Left cardiac atrium (tissue), 4 donors: ENCODE measurements at places on chromosomes 2 and 18.

DNA sequence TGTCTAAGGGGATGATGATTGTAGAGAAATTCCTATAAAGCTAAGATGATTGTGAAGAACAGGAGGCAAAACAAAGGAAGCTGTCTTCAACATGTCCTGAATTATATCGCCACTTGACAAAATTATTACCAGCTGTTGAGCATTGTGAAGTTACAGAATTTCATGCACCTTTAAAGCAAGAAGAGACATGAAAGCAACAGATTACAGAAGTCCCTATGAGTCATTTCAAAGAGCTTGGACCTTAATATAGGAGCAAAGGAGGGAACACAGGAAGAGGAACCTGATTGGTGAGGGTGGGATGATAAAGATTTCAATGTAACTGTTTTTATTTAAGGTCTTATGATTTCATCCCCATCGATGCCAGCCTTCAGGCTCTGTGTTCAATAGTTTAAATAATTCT is 526.9 kb upstream of the HNMT start:
- DNase-seq = no peak

- DNase-seq = no peak
These were observed 647.0 kb upstream of the NXPH2 start for GRCh38 chr2:139427164-139427563.

DNA sequence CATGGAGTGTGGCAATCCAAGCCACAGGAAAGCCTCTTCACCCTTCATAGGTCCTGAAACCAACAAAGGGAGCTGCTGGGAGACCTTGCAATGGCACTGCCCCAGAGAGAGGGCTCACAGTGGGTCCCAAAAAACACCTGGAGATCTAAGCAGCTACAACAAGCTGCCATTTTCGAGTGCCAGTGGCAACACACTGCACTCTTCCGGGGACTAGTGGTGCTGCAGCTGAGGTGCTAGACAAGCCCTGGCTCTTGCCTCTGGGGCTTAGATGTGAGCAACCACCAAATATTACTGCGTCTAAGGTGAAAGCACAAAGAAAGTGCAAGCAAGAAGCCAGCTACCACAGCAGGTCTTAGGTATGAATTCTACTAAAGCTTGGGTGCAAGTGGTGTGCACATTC is 192.9 kb downstream of the NOL4 start:
- DNase-seq = no peak

GRCh38 chr2:144605231-144605840 is 85.4 kb upstream of the ZEB2 start:
- DNase-seq = no peak

- DNase-seq = no peak
These were observed 32.4 kb downstream of the NPC1 start for GRCh38 chr18:23553887-23554286.
